ENCODE measurements at places on chromosomes 5 and 9.
A peak's percentile ranks its signal among the peaks of the same experiment; 100 is the strongest.

- no peak for DNase-seq
These were observed 24.5 kb downstream of the PCSK5 start for GRCh38 chr9:75914883-75915452.

DNA sequence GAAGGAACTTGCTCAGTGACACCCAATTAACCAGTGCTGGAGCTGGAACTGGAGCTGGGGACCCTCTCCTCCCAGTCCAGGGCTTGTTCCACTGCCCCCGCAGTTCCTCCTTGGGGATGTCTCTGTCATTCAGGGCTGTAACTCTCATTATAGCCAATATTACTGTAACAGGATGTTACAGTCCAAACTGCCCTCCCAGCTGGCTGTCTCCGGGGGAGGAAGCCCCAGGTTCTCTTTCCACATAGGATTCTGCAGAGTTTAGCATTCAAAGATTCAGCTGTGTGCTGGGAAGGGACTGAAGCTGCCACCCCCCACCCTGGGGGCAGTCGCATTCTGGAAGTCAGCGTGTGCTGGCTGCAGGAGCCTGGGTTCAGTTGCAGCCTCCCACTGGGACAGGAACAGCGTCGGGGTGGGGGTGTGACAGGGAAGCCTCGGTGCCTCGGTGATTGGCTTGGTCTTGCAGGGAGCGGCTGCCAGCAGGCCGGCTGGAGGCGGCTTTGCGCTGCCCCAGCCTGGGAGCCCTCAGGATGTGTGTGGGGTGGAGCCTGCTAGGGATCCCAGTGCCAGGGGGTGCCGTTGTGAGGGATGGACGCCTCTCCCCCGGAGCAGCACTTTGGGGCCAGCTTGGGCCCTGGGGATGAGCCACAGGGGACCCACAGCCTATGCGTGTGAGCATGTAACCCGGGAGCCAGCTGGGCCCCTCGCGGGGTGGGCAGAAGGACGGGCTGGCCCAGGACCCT, 101.1 kb downstream of the RGS3 start:
- DNase-seq, result peak; percentile 62

DNA sequence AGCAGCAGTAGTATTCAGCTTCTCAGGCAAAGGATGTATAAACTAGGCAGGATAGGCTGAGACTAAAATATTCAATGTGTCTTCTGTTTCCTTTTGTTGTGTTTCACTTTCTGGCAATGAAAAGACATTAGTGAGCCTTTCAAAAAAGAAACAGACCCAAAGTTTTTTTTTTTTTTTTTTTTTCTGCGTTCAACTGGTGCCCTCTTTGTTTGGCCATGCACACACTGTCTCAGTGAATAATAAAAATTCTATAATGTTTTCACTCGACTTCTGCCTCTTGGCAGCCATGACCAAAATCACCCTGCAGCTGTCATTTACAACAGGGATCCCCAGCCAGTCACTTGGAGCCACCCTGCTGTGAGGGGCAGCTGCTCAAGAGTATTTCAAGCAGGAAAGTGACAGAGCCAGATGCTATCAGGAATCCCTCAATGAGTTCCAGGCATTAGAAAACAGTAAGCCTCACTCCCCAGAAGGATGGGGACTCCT, 44.0 kb upstream of the MAN2A1 start:
- DNase-seq, result no peak

DNA sequence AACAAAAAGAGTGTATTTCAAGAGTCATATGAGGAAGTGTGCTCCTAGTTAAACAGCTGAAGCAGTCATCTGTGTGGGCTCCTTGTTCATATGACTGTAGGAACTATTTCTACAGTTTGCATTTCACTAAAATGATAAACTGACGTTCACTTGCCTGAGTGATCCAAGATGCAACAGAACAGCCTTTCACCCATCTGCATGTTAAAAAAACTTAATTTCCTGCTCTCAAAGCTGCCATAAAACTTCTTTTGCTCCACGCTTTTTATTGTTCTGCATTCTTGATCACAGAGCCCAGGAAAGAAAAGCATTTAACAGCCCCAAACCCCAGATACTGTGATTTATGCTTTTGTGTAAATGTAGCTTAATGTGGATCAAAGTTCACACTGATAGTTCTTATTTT, 43.9 kb downstream of the ZNF608 start:
- DNase-seq, result no peak

DNA sequence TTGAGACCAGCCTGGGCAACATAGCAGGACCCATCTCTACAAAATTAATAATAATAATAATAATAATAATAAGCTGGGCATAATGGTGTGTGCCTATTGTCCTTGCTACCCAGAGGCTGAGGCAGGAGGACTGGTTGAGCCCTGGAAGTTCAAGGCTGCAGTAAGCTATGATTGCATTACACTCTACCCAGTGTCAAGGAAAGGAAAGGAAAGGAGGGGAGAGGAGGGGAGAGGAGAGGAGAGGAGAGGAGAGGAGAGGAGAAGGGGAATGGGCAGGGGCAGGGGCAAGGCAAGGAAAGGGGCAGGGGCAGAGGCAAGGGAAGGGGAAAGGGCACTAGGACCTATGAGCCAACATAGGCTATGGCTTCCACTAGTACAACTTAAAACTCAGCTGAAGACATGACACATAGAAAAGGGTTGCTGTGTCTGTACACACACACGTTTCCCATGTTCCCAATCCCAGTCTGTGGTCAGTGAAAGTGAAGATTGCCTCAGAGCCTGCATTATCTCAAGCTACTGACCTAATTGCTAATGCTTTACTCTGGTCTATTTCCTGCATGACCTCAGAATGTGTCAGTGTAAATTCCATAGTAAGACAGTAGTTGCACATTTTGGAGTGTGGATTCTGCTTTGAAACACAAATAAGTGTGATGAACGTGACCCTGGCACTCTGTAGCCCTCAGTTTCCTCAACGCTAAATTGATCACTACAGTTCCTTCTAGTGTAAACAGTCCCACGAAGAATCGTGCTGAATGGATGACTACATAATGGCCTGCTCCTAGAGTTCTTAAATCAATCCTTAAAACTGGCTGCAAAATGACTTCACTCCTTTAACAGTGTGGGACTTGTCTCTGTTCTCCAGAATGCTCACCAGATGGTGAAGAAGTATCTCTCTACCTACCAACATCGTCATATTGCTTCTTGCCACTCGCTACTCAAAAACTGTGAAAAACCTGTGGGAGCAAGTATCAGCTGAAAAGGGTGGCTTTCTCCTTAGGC, 497.0 kb downstream of the RAB3C start:
- peak; percentile 51 for DNase-seq

DNA sequence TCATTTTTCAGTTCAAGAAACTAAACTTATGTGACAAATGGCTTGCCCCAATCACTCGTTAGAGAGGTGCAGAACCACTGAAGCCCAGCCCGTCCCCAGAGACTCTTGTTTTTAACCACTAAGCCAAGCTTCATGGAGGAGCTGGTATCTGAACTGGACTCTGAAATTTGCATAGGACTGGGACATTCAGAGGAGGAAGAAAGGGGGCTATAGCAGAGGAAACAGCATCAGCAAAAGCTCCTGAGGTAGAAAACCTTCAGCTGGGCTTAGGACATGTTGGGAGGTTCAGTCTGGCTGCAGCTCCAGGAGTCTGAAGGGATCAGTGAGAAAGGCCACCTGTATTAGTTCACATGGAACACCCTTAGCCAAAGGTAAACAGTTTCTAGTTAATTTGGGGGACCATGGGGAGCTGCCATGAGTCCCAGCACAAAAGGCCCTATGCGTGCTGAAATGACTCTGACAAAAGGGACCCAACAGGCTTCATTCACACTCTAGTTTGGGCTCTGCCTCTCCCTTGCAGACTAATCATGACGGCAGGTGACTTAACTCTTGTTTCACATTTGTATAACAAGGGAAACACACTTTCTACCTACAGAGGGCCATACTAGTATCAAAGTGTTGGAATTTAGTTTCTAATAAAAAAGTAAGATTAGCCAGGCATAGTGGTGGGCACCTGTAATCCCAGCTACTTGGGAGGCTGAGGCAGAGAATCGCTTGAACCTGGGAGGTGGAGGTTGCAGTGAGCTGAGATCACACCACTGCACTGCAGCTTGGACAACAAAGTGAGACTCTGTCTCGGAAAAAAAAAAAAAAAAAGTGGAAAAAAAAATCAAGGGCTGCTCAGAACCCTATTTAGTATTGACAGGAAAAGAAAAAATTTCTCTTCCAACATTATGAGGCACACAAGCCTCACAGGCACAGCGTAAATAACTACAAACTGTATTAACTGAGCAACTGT, 10.2 kb downstream of the FBXO10 start:
- no peak for DNase-seq

GRCh38 chr9:3875361-3876132, 349.7 kb upstream of the RFX3 start:
- peak; percentile 59 for DNase-seq

DNA sequence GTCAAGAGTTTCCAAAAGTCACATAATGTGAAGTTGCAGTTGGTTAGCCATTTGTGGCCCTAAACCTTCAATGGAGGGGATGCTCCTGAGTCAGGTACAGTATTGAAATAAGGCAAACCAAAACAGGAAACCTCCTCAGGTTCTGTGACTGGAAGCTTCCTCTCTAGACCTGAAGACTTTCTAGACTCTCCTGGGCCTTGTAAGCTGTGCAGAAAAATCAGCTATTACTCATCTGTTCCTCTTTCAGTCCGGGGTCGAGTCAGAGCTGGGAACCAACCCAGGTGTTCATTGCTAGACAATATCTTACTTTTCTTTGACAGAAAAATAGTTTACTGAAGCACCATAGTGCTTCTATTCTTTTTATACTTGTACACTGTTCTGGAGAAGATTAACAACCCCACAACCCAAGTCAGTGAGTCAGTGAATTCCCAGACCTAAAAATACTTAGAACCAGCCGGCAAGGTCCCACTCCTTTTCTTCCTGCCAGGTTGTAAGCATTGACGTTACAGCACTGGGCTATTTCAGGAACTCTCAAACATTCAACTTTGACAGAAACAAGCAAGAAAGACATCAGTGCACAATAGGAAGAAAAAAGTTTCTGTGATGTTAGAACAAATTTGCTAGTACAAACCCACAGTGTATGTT, 47.3 kb downstream of the FSTL4 start:
- no peak for DNase-seq

DNA sequence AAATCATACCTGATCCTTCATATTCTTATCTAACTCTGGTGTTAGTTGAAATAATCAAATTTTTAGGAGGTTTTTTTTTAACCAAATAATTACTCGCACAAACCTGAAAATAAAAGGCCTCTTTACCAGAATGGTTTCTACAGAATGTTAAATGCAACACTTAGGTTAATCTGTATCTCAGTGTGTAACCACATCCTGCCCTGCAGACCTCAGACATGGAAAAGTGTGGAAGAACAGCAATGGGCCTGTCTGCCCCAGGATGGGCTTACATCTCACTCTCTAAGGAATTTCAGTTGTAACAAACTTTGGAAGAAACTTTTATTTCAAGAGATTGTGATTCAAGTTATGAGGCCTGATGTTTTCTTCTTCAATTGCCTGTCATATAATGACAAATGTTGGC, 32.5 kb upstream of the MIER3 start:
- DNase-seq, result no peak

GRCh38 chr5:153953411-153953810, 85.3 kb downstream of the FAM114A2 start:
- no peak for DNase-seq

Measured in AG09319 (cell line).